ENCODE measurements at places on chromosomes 2 and 18. TPM values are rescaled to one million over a fixed set of nuclear protein-coding genes. Genes with fewer than 3 reads are reported as not detected.

SIX3 gene
- not detected for total RNA-seq

CRYBA2 gene
- not detected for total RNA-seq

RTKN gene
- 51.4 TPM for total RNA-seq

SCN2A gene
- 1.3 TPM for total RNA-seq

DNA sequence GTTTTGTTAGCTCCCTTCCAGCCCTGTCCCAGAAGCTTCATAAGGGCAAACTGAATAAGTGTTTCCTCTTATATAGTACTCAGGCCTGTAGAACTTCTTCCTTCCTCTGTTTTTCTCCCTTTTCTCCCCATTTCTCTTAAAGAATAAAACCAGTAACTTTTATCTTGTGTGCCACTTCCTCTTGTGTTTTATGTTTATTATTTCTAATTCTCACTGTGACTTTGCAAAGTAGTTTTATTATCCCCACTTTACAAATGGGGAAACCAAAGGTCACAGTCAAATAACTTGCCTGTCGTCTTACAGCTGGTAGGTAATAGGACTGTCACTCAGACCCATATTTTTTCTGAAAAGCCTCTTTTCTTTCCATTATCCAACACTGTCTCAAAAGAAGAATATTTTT, 42.4 kb downstream of the RBBP8 start:
- DNase-seq, result no peak

DNA sequence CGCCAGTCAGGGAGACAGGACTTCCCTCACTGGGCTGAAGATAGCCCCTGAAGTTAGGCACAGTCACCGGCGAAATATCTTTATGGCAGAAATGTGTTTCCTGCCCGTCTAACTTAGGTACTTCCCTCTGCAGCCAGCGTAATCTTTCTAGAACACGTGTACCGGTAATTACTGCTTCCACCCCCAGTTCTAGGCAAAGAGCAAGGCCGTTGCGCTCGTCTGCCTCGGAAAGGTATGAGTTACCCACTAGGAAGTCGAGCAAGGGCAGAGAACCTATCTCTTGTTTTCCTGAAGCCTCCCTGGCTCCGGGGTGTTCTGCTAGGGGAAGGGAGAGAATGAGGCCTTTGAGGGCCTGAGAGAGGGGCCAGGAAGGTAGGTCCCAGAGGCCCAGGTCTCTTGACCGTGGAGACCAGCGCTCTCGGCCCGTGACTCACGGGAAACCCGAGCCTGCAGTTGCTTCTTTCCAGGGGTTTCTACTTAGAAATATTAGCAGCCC, 70.0 kb downstream of the TWSG1 start:
- DNase-seq, result no peak

DNA sequence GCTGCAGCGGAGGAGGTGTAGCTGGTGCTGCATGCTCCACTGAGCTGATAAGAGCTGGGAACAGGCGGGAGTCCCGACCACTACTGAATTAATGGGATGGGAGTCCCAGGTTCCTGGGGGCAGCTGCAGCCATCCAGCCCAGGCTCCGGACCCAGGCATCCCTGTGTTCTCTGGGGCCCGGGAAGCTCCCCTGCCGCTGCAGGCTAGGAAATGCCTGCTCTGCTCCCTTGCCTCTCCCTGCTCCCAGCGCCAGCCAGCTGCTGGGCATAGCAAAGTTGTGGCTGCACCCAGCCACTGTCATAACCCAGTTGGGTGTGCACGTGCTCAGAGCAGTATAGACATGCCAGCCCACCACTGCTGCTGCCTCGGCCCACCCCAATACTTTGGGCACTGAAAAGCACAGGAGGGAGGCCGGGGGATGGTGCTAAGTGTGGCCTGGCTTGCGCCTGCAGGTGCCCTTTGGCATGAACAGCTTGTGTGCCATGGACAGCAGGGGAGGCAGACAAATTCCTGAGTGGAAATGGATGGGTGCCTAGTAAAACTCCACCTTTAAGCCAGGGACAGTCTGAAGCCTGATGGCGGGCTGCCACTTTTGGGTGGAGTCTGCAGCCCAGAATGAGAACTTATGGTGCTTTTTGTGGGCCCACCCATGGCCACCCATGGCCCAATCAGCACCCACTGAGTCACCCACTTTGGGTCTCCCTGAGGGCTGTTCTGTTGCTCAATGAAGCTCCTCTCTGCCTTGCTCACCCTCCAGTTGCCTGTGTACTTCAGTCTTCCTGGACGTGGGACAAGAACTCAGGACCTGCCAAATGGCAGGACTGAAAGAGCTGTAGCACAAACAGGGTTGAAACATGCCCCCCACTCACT, 219.3 kb upstream of the TMEFF2 start:
- no peak for DNase-seq

TMEM163 gene
- total RNA-seq, result 0.06 TPM

SCYGR4 gene
- not detected for total RNA-seq

- no peak for DNase-seq
Observed at GRCh38 chr2:119062179-119062578, 96.4 kb downstream of the C1QL2 start.

M1AP gene
- total RNA-seq, result not detected

DNA sequence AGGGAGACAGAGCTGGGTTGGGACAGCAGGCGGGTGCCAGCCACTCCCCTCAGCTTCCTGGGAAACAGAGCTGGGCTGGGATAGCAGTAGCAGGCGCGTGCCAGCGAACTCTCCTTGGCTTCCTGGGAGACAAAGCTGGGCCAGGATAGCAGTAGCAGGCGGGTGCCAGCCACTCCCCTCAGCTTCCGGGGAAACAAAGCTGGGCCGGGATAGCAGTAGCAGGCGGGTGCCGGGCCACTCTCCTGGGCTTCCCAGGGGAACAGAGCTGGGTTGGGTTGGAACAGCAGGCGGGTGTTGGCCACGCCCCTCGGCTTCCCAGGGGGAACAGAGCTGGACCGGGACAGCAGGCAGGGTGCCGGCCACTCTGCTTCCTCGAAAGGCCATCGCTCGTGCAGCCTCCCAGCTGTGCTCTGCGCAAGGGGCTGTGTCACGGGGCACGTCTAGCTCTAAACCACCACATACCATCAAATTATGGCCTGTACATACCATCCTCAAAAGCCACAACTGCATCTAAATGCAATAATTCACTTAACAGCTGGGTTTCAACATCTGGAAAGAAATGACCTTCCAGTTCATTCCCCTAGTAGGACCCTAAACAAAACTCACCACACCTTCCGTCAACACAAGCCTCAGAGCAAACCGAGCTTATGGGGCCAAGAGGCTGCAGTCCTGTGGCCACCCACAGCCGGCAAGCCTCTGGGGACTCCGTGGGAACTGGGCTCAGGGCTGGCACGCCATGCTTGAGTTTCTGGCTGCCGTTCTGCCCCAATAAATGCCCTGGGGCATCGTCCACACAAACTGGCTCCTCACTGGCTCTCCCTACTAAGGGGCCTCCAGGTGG, 228.3 kb downstream of the TWIST2 start:
- no peak for DNase-seq

CENPA gene
- total RNA-seq, result 22.1 TPM

DNA sequence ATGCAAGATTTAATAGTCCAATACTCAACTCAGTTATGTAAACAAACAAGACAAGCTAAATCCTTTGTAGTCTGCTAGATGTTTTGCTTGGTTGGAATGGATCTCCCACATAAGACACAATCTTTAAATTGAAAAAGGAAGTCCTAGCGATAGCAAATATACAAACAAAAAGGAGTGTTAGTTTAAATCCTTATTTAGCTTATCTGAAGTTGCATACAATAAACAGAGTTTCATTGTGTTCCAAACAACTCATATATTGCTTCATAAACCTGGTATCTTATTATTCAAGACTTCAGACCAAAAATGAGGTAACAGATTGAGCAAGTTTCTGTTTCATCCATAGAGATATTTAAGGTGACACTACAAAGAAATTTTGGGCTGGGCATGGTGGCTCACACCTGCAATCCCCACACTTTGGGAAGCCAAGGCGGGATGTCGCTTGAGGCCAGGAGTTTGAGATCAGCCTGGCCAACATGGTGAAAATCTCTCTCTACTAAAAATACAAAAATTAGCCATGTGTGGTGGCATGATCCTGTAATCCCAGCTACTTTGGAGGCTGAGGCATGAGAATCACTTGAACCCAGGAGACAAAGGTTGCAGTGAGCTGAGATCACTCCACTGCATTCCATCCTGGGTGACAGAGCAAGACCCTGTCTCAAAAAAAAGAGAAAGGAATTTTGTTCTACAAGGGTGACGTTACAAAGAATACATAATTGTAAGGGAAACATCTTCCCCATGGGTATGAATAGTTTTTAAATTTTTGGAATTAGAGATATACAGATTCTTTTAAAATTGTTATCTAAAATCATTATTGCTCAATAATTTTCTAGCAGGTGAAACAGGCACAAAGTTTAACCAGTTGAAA, 150.5 kb upstream of the L3MBTL4 start:
- DNase-seq, result no peak

LIMS4 gene
- total RNA-seq, result 16.4 TPM

CDH2 gene
- 30.3 TPM for total RNA-seq

GRCh38 chr2:198715302-198715835, 742.4 kb downstream of the SATB2 start:
- no peak for DNase-seq

CPLX4 gene
- not detected for total RNA-seq

- DNase-seq, result no peak
Observed at GRCh38 chr2:43348908-43349661, 122.7 kb upstream of the ZFP36L2 start.

NPPC gene
- not detected for total RNA-seq

MAP2 gene
- total RNA-seq, result 0.23 TPM

DNA sequence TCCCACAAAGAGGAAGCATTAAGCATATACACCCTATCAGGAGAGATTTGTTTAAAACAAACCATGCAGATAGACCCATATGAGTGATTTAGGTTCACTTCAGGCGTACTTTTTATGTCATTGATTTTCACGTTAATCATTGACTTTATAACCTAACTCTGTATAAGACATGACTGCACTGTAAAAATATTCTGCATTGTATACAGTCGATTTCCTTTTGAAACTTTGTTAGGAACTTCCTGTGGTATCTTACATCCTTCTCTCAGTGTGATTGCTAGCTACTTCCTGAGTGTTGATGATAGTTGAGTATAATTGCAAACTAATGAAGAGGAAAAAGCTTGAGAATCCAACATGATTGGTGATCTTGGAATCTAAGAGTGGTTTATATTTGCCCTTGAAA, 69.4 kb downstream of the XIRP2 start:
- DNase-seq, result no peak

CCNT2 gene
- 16.7 TPM for total RNA-seq

GRCh38 chr18:48007955-48008701, 77.7 kb upstream of the SMAD2 start:
- DNase-seq, result peak; percentile 41

TWIST2 gene
- 28.5 TPM for total RNA-seq

NAB1 gene
- 39.4 TPM for total RNA-seq
